RPMI7951 (cell line): ENCODE measurements at places on chromosomes 5 and 9. TPM values are rescaled to one million over a fixed set of nuclear protein-coding genes. Genes with fewer than 3 reads are reported as not detected.
A peak's percentile ranks its signal among the peaks of the same experiment; 100 is the strongest.

The FBP2 gene
- total RNA-seq = not detected in 2 replicates

The CDC20B gene
- not detected in 2 replicates for total RNA-seq

- peak; percentile 45 for DNase-seq
These were observed 572 bp downstream of the NR4A3 start for GRCh38 chr9:99822109-99822805.

GRCh38 chr5:153504726-153505125 is 14.3 kb downstream of the GRIA1 start:
- DNase-seq = no peak

DNA sequence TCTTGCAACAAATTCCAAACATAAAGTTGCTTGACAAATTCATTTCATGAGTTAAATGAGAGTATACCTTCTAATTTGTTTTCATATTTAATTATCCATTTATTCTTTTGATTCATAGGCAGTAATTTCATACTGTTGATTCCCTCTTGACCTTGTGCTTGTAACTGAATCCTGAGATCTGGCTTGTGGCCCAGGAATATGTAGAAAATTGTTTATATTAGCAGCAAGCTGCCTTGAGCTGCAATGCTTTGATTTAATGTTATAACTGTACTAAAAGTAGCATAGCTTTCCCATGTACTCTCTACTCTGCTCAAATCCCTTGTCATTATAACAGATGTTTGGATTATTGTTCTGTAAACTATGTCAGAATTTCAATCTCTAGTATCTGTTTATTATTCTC is 780.7 kb downstream of the NR2F1-AS1 start:
- DNase-seq = no peak

DNA sequence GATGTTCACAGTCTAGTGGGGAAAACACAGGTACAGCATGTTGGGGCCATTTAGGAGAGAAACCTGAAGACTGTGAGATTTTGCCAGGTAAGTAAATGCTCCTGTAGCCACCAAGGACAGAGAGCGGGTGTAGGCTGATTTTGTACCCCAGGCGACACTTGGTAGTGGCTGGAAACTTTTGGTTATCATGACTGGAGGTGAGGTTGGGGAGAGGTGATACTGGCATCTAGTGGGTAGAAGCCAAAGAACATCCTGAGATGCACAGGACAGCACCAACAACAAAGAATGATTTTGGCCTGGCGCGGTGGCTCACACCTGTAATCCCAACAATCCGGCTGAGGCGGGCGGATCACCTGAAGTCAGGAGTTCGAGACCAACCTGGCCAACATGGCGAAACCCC is 38.8 kb upstream of the PWWP2A start:
- no peak for DNase-seq

DNA sequence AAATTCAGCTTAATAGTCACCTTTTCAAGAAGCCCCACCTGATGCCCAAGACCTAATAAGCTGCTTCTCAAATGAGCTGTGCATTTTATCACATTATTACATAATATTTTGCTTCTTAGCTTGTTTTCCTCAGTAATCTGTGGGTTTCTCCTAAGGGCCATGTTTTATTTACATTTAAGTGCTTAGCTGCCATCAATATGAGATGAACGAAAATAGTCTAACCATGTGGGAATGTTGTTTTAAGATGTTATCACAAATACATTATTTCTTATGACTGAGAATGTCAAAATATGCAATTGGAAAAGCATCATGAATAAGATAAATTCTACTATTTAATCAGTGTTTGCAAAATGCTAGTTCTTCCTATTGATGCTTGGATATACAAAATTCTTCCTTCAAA is 10.1 kb downstream of the ARRDC3 start:
- DNase-seq = no peak

The BTNL8 gene
- 0.12 and 0.29 TPM in 2 replicates for total RNA-seq

DNA sequence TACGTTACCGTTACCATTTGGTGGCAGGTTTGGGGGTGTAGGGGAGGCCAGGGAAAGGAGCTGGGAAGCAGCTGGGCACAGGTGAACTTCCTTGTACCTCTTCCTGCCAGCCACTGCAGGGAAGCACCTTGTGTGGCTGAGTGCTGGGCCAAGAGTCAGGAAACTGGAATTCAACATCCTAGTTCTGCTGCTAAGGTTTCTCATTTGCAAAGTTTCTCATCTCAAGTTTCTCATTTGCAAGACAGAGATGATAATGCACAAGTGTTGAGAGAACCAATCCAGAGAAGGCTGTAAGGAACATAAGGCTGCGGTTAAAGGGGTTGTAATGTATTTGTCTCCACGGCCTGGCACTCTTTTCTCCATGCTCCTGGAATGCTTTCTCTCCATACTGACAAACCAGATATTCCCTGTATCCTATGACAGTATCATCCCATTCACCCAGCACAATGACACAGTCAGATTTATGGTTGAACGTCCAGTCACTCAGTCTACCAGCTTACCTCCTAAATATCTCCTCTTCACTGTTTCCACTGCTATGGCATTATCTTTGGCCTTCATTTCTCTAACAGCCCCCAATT is 33.6 kb upstream of the LARP1 start:
- DNase-seq = no peak

The PRDM9 gene
- not detected in 2 replicates for total RNA-seq

- no peak for DNase-seq
These were observed 636 bp upstream of the PWWP2A start for GRCh38 chr5:160119905-160120266.

The DOCK8 gene
- not detected in 2 replicates for total RNA-seq

DNA sequence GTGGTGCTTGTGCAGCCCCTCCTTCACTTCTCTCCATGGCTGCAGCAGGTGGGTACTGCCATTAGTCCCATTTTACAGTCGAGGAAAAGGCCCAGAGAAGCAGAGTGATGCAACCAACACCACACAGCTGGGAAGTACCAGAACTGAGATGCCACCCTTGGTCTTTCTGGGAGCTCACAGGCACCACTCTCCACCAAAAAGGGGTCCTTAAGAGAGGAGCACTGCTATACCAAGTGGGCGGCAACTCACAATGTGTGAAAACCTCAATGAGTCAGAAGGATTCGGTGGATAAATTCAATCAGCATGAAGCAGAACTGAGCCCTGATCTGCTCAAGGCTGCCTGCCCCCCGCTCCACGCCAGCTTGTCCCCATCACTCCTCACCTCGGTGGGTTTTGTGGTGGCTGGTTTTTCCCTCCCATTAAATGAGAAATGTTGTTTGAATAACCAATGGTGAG is 213.7 kb downstream of the FSTL4 start:
- no peak for DNase-seq

The GABRA1 gene
- total RNA-seq = not detected in 2 replicates

The ADAMTS6 gene
- 10.3 and 14.3 TPM in 2 replicates for total RNA-seq
